KBM-7 (cell line): ENCODE measurements at places on chromosomes 16 and 17.

DNA sequence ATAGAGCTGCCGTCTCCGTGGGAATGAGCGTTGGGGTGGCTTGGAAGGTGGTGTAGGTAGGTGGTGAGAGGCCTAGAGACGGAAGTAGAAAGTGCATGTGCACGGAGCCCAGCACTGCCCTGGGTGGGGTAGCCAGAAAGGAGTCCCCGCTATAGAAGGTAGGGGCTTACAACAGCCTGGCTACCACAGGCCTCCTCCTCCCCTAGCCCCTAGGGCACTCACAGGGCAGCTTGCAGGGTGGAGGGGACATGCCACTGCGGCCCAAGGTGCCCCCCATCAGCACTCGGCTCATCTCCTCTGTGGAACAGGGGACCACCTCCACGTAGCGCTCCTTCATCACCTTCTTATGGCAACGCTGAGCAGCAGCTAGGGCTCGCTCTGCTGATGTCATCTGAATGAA lies 5.0 kb downstream of the ESRP2 start:
- DNase-seq = no peak

GRCh38 chr16:48409839-48410632 lies 24.8 kb upstream of the SIAH1 start:
- no peak for DNase-seq

DNA sequence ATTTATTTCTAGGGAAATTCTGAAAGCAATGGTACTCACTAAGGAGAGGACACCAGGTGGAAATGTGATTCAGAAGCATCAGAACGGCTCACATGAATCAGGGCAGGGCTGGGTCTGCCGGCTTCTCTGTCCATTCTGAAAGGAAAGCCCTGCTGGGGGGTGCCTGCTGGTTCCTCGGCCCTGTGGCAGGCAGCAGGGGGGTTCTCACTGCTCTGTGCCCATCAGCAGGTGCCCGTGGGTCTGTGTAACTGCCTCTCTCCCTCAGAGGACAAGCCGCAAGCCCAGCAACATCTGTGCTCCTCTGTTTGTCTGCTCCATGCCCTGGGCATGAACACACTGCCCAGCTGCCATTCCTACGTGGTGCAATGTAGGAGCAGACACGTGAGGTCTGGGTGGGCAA lies 74.9 kb upstream of the ZNF423 start:
- DNase-seq = no peak

DNA sequence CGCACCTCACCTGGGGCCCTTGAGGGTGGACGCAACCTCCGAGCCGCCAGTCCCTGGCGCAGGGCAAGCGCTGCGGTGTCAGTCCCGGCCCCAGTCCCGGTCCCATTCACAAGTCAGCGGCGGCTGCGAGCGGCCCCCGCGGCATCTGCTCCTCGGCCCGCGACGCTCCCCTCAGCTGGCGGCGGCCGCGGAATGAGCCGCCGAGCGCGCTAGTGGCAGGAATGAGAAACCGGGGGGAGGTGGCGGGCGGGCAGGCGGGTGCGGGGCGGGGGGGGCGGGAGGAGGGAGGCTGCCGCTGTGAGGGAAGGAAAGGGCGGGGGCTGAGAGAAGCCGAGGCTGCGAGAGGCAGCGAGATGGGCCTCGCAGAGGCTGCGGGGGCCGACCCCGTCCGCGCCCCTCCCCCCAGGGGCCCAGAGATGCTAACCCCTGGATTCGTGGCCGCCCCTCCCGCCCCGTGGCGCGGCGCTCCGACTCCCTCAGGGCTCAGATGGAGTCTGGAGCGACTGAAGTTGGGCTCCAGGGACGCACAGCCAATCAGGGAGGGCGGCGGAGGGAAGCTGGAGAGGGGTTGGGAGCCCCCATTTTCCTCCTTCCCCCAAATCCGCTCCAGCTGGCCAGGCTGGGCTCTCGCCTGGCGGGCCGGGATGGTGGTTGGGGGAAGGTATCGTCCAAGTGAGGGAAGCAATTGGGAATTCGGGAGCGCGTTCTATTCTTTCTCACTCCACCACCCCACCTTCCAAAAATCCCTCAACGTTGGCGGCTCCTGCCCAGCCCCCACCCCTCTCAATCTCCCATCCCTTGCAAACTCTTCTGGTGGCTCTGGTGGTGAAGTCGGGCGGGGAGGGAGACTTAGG lies at the start of gene CDH11:
CDH11 (minus strand) TSS at position 194 of the 854 bp plus-strand sequence. CDS start 117,194 bp downstream, outside the sequence.
- no peak for DNase-seq

- DNase-seq = no peak
These were observed 17.1 kb downstream of the RND2 start for GRCh38 chr17:43042025-43042628.

DNA sequence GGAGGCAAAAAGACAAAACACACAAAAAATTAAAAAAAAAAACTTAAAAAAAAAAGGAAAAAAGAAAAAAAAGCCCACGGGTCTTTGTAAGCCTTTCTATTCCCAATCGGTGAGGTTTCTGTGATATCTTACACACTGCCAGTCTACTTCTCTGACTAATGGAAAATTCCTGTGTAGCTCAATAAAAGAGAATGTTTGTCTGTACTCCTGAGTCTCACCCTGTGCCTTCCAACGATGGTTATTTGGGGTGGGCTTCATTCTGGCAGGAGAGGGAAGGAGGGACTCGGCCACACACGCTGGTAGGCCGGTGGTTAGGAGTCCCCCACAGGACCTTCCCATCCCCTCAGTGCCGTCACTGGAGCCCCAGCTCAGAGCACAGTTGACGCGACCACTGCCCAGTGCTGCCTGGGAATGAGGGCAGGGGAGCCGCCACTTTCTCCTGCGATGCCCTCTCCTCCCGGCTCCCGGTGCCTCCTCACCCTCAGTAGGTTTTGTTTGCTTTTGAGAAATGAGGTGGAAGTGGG lies 68.0 kb downstream of the AMFR start:
- DNase-seq = no peak

DNA sequence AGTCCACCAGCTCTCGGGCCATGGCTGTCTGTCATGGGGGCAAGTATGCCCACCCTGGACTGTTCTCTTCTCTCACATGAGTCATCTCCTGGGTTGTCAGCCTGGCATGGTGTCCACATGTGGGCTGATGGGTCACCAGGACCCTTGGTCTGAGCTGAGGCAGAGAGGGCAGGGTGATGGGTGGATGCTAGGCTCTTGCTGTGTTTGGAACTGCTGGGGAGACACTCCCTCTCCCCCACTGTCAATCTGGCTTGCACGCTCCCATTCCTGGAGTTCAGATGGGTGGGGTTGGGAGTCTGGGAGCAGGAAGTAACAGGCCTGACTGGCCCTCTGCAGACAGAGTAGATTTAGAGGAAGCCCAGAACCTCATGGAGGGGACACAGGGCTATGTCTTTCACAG lies 28.9 kb downstream of the KSR1 start:
- no peak for DNase-seq

GRCh38 chr16:75198135-75198600 lies 8.8 kb downstream of the CTRB2 start:
- DNase-seq = no peak

DNA sequence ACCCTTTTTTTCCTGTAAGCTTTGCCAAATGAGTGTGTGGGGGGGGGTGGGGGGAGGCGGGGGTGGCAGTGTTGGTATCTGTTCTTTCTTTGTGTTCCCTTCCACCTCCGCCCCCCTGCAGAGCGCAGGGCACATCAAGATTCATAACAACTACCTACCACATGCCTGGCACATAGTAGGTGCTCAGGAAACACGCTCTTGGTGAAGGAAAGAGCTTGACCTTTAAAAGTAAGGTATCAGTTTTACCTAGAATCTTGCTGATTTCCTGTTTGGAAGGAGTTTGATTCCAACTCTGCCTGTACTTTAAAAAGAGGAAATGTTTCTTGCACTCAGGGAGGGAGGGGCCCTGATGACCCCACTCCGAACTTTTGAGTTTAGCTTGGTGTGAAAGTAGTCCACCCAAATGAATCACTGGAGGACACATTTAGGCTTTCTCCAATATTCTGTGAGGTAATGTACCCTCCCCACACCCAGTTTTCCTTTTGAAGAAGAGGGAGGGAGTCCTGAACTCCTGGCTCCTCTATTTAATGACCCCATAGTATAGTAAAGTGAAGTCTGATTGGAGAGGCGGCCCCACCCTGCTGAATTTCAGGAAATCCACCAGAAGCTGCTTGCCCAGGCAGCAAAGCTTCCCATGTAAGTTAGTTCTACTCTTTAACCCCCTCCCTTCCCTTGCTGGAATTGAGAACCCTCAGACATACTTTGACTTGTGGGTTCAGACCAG lies 560 bp upstream of the FAM20A start:
- DNase-seq = peak; percentile 21

- no peak for DNase-seq
These were observed 838 bp upstream of the TMEM97 start for GRCh38 chr17:28317966-28318758.

DNA sequence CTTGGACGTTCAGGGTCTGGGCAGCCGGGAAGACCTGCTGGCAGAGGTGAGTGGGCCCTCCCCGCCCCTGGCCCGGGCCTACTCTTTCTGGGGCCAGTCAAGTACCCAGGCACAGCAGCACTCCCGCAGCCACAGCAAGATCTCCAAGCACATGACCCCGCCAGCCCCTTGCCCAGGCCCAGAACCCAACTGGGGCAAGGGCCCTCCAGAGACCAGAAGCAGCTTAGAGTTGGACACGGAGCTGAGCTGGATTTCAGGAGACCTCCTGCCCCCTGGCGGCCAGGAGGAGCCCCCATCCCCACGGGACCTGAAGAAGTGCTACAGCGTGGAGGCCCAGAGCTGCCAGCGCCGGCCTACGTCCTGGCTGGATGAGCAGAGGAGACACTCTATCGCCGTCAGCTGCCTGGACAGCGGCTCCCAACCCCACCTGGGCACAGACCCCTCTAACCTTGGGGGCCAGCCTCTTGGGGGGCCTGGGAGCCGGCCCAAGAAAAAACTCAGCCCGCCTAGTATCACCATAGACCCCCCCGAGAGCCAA lies 8.6 kb upstream of the ABCC3 start:
- DNase-seq = peak; percentile 84

DNA sequence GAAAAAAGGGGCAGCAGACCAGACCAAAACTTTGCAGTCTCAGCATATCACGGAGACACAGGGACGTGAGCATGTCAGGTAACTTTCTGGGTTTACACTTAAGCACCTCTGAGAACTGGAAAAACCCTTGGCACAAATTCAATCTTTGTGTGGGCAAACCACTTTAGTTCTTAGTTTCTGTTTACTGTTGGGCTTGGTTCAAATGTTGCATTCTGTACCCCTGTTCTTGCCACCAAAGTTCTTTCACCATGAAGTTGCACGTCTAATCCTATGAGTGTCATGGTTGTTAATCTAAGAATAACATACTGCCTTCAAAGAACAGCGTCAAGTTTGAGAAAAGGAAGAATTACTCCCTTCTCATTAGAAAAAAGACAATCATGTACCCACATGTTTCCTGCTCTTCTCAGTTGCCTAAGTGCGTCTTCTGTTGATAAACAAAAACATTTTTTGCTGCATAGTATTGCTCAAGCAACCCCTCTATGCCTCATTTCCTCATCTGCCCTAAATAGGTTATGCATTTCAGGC lies 11.6 kb downstream of the KRT33A start:
- DNase-seq = no peak

DNA sequence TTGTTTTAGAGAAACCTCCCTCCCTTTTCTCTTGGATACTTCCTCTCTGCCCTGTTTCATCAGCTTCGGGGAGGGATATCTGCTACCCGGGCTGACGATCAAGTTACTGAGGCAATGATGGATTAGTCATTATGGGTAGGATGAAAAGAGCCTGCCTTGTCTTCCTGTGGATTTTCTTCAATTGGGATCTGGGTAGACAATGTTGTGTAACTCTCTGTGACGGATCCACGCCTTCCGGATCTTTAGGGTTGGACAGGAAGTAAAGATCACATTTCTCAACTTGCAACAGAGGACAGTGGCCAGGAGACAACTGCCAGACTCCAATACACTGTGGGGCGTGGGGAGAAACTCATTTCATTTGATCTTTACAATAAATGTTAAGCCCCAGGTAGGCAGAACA lies 11.3 kb upstream of the CHST6 start:
- peak; percentile 57 for DNase-seq

- no peak for DNase-seq
These were observed 6.8 kb downstream of the SCARF1 start for GRCh38 chr17:1638624-1639300.

DNA sequence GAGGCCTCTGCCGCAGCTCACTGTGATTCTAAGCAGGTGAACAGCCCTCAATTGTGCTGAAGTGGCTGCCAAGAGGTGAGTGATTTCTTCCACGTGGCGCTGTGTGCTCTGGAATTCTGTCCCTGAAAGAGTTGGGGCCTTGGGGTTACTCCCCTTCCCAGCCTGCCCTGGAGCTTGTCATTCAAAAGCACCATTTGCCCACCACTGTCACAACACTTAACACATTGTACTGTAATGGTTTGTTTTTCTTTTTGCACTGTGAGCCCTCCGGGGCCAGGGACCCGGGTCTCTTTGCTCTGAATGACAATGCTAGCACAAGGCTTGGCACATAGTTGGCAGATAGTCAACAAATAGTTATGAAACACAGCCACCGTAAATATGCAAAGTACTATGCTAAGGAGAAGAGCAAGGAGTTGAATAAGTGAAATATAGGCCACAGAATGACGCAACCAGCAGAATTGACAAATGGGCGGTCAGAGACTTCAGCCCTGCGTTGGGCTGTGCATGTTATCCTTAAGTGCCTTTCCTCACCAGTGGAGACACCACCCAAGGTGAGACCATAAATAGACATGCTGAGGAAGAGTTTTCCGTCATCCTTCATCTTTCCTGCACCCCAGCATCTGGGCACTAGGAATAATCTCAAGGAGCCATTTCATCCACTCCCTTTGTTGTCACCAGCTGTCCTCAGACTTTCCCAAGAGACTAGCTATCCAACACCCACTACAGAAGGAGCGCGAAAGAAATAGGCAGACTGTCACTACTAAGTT lies 112.0 kb upstream of the DNAH9 start:
- no peak for DNase-seq

- DNase-seq = no peak
These were observed 130.8 kb upstream of the CES5A start for GRCh38 chr16:56005958-56006357.

- DNase-seq = no peak
These were observed 31.2 kb upstream of the AKTIP start for GRCh38 chr16:53534206-53534605.

- peak; percentile 43 for DNase-seq
These were observed 11.8 kb downstream of the GNAO1 start for GRCh38 chr16:56203052-56203451.

DNA sequence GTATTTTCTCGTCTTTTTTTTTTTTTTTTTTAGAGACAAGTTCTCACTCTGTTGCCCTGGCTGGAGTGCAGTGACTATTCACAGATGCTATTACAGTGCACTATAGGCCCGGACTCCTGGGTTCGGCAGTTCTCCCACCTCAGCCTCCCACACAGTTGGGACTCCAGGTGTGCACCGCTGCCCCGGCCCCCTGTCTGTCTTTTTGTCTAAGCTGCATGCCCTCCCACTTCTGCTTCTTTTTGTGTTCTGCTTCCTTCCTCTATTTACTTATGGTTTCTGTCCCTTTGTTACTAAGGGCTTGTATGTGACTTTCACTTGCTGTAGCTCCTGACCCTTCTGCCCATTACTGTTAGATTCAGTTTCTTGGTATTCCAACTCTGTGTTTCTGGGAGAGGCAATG lies 20.5 kb downstream of the SLC7A6 start:
- peak; percentile 86 for DNase-seq
